ENCODE measurements at places on chromosomes 3 and 15.

DNA sequence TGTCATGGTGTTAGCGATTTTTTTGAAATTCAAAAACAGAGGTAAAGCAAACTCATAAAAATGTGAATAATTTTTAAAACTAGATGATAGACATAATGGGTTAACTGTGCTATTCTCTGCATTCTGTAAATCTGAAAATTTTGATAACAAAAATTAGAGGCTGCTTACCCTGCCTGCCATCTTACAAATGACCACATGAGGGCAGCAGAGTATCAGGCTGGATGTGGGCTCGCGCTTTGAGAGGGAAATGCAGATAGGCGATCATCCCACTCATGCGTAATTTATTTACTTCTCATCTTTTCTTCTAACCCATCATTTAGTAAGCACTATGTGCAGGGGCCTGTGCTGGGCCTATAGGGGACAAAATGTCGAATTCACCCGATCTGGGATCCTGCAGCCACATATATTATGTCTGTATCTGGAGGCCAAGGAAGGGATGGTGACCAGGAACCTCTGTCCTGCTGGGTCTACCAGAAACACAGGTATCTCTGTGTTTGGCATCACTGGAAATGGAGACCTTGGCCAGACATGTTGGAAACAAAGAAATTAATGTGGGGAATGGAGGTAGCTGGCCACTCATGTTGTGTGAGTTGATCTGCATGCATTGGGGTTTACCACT is 7.8 kb upstream of the RAD18 start:
- DNase-seq, result no peak

- no peak for DNase-seq
Observed at GRCh38 chr3:129398803-129399144, 29.7 kb downstream of the EFCAB12 start.

- DNase-seq, result no peak
Observed at GRCh38 chr15:43871835-43872234, 45.0 kb downstream of the WDR76 start.

- DNase-seq, result no peak
Observed at GRCh38 chr3:122003606-122004005, 18.4 kb downstream of the ILDR1 start.

GRCh38 chr15:63288778-63289378 is 11.5 kb downstream of the APH1B start:
- no peak for DNase-seq

- no peak for DNase-seq
Observed at GRCh38 chr3:56019490-56020146, 448.6 kb downstream of the ERC2 start.

GRCh38 chr15:73991260-73991659 is 835 bp downstream of the STOML1 start:
- DNase-seq, result no peak

GRCh38 chr15:40582726-40583246 is 11.3 kb upstream of the KNL1 start:
- no peak for DNase-seq

GRCh38 chr3:78724859-78725258 is 1042.9 kb downstream of the ROBO1 start:
- no peak for DNase-seq

DNA sequence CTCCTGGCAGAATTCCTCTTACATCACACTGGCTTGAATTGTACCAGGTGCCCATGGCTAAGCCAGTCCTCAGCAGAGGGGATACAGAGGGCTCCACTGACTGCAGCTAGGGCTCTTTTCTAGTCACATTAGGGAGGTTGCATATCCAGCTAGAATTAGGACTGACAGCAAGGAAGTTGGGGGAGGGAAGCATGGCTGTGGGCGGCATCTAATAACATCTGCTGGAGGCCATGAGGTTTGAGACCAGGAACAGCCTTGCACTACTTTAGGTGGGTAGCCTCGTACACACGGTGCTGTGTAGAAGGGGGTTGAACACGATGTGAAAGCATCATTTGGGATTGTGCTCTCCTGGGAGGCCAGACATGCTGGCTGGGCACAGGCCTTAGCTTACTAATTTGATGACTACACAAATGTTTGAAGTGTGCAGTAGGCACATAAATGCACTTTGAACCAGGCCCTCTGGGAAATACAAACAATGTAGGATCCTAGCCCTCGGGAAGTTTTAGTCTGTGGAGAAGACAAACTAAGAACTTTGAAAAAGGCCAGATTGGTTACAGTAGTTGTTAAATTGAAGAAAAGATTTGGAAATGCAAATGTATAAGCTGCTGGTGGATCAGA is 30.2 kb downstream of the CHCHD6 start:
- no peak for DNase-seq
